ENCODE measurements at places on chromosomes 12 and 14.

DNA sequence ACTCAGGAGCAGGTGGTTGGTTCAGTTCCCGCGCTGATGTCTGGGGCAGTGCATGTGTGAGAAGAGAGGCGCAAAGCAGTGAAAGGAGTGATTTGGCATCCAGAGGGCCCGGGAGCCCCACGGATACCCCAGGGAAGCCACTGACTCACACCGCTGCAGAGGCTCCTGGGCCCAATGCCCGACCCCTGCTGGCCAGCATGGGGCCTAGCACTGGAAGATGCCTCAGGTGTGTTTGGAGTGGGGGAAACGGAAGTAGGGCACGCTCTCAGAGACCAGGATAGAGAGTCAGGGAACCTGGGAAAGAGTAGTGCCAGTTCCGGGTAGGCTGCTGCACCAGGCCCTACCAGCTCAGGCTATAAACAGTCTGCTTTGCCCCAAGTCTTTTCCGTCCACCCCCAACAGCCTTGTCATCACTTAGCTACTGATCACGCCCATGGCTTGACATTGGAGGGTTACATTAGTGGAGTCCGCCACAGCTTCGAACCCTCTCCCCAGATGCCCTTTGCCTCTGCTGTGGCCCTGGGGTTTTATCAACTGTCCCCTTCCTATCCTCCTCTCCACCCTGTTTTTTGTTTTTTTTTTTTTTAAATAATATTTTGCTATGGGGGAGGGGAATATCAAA, 9.5 kb upstream of the CSAD start:
- DNase-seq, result no peak

GRCh38 chr12:69469854-69470188, 367 bp upstream of the FRS2 start:
- no peak for DNase-seq

DNA sequence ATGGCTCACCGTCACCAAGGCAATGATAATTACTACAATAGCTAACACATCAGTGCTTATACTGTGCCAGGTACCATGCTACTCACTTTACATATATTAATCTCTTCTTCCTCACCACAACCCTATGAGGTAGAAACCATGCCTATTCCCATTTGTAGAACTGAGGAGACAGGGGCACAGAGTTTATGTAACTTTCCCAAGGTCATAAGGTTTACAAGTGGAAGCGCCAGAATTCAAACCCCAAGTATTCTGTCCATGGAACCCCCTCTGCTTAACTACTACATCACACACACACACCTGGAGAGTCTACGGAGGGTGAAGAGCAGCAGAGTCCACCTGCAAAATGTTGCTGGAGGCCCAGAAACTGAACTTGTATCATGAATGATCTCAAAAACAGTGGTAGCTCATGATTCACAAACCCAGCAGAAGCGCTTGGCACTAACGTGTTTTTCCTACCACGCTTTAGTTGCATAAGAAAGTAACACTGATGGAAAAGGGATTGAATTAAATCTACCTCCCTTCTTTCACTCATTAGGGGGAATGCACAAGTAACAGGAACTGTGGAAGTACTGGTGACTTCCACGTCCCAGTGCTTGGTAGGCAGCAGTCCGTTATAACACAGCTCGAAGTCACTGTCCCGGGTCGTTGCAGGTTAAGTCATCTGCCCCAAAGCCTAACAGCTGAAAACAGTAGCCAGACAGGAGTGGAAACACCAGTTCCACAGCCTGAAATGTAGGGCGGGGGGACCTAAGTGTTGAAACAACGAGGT, 2.0 kb downstream of the ITPR2 start:
- no peak for DNase-seq

GRCh38 chr14:91732859-91733477, 1.1 kb upstream of the CATSPERB start:
- DNase-seq, result no peak

DNA sequence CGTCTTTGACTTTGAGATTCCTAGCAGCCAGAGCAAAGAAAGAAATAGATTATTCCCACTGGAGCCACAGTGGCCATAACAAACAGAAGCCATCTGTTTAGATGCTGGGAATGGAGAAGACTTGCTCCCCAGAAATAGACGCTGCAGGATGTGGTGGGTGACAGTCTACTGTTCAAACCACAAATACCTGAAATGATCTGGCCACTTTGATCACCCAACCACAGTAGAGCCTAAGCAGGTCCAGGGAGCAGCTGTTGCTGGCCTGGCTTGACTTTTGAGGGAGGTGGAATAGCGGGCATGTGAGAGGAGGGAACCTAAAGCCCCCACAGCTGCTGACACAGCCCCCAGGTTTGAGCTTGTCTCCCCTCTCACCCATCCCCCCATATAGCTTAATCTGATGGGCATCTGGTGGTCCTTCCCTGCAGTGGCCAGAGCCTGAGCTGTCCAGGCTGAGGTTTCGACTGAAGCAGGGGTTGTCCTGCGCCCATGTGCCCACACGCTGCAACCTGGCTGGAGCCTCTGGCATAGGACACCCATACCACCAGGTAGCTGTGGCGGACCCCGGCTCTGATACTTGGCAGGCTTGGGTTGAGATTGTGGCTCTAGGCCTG, 38.7 kb downstream of the SH2B3 start:
- DNase-seq, result no peak

GRCh38 chr14:86087377-86087776, 557.4 kb downstream of the FLRT2 start:
- DNase-seq, result no peak

DNA sequence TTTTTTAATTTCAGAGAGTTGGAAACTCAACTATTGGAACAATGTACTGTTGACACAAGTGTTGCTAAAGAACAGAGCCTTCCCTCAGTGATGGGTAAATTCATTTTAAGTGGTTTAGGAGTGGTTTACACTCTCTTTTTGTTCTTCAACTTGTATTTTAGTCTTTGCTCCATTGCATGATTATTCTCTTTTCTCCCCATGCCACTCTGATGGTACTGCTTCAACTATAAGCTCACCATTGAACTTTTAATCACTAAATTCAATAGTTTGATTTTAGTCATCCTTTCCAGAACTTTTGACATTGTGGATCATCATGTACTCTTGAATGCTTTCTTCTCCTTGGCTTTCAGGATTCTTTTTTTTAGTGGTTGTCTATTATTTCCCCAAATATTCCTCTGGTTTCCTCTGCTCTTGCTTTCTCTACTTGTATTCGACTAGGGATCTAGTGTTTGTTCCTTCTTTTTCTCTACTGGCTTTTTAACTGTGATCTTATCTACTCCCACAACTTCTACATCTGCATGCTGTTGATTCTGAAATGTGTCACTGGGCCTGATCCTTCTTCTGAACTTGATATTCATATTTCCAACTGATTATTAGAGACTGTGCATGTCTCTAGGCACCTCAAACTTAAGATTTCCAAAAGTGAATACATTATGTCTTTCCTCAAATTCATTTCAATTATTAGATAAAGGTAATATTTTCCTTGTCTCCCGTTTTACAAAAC, 15.4 kb downstream of the ACTR10 start:
- no peak for DNase-seq

DNA sequence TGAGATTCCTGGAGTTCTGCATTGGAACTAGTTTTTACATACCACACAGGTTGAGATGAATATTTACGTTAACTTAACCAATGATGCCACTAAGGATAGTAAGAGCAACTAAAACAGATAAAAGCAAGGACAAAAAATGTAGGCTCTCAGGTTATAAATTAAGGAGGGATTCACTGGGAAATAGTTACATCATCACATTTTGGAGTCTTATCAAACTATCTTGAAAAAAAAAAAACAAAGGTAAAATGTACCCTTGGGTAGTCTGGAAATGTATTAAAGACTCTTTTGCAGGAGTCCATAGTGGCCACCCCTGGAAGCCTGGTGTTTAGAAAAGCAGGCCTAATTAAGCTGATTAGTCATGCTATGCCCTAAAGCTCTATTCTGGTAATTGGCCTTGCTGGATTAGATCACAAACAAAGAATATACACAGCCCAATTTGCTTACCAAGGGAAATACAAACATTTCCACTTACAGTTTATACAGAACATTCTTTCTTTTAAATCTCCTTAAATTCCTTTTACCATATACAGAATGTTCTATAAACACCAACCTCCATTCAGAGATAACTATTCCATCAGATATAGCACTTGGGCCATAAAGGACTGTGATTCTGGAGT, 39.3 kb downstream of the SLC25A47 start:
- DNase-seq, result no peak

DNA sequence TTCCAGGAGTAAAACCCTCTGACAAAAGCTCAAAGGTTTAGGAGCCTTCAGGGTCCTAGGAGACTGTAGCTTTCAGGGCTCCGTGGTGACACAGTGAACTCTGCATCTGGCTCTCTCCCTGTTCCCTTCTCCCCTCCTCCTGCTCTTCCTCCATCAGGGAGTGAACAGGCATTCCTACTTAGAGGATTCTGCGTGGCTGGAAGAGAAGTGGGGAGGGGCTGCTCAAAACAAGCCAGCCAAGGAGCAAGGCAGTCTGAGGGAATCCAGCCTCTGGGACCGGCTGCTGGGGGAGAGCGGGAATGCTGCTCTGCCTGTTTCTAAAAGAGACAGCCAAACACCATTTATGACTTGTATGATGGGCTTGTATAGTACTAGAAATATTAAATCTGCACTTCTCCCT, 49.5 kb downstream of the RBMS2 start:
- DNase-seq, result no peak

DNA sequence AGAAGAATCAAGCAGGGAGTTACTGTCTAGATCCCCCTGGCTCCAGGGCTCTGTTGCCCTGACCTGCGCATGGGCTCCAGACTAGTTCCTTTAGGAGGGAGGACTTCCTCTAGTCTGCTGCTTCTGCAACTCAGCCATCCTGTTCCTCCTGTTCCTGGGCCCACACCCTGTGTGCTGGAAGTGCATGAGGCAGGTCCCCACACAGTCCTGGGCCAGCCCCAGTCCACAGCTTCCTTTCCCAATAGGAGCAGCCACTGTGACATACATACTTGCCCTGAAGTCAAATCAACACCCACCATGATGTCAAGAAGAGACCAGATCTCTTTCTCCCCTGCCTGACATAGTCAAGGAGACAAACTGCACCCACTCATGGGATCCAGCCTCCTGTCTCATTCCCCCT, 1.3 kb downstream of the SDR9C7 start:
- peak; percentile 29 for DNase-seq

GRCh38 chr12:62194616-62195015, 65.6 kb upstream of the USP15 start:
- no peak for DNase-seq

DNA sequence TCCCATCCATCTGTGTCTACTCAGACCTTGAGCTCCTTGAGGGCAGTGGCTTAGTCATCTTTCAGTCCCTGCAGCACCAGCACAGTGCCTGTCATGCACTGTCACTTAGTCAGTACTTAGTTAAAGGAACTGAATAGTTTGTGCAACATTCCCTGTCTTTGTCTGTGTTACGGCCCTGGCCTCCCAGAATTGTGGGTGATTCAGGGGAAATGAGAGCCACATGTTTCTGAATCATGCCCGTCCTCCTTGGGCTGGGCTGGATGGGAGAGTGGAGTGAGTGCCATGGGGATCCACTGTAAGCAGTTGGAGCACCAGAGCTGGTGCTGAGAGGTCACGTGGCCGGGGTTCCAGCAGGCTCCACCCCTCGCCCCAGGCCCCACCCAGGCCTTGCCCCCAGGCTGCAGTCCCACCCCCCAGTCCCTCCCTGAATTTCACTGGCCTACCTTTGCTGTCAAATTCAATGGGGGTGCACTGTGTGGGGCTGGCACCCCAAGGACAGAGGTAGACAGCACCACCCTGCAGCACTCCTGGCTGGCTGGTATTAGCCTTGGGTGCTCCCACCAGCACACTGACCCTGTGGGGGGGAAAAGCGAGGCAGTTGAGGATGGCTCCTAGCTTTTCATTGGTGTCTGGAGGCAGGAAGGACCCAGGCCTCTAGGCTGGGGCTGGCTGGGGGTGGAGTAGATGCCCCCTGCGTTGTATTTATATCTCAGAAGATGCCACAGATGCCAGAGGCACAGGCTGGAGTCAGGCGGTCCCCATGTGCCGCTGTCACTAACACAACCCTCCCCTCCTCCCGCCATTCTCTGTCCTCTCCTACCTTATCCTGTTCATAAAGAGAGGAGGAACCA, 7.5 kb downstream of the ITGA5 start:
- no peak for DNase-seq

- no peak for DNase-seq
These were observed 37.6 kb downstream of the ZFYVE26 start for GRCh38 chr14:67778792-67779191.

- DNase-seq, result no peak
These were observed 18.5 kb upstream of the BHLHE41 start for GRCh38 chr12:26143291-26143690.

GRCh38 chr14:91348845-91349465, 68.7 kb downstream of the CCDC88C start:
- DNase-seq, result no peak

GRCh38 chr12:58206876-58207275, 265.5 kb downstream of the ATP23 start:
- DNase-seq, result no peak

- no peak for DNase-seq
These were observed 13.5 kb downstream of the CPSF2 start for GRCh38 chr14:92135269-92135668.

GRCh38 chr12:95397571-95397970, 76.4 kb upstream of the METAP2 start:
- no peak for DNase-seq

- DNase-seq, result no peak
These were observed 6.3 kb upstream of the PUS1 start for GRCh38 chr12:131922772-131923171.

DNA sequence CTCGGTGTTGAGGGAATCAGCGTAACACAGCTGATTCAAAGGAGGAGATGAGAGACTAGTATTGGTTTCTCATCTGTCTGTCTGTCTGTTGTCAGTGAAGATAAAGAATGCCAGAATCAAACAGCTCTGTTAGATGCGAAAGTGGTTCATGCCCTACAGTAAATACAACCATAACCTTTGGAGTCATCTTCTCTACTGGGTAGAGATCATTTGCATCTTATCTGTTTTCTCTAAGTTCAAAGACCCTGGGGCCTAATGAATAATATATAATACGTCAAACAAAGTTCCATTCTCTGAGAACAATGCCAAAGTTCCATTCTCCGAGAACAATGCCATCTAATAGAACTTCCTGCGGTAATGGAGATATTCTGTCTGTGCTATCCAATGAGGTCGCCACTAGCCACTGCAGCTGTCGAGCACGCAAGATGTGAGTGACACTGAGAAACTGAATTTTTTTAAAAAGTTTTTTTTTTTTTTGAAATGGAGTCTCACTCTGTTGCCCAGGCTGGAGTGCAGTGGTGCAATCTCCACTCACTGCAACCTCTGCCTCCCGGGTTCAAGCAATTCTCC, 6.6 kb downstream of the IL31 start:
- no peak for DNase-seq

GRCh38 chr12:116164250-116165035, 113.0 kb downstream of the MED13L start:
- DNase-seq, result peak; percentile 12

- DNase-seq, result no peak
These were observed 693.0 kb downstream of the LRFN5 start for GRCh38 chr14:42299692-42300091.

Data from CMK (cell line).